ENCODE measurements at places on chromosomes 2 and 18.

DNA sequence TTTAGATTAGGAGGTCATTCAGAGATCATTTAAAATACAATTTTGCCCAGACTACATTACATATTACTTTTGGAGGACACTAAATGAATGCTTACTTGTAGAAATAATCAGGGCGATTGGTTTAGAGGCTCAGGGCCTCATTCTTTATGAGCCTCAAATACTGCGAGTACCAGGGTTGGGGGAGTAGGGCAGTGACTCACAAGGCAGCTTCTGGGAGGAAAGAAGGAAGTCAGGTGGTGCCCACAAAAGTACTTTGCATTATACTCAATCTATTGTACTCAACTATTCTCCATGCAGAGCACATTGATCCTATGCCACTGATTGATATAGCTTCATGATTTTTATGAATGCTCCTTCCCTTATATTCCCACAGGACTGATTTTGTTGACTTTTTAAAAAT lies 166.9 kb downstream of the SOCS6 start:
- no peak for DNase-seq

GRCh38 chr2:196168181-196168580 lies 3.2 kb downstream of the STK17B start:
- DNase-seq: no peak

DNA sequence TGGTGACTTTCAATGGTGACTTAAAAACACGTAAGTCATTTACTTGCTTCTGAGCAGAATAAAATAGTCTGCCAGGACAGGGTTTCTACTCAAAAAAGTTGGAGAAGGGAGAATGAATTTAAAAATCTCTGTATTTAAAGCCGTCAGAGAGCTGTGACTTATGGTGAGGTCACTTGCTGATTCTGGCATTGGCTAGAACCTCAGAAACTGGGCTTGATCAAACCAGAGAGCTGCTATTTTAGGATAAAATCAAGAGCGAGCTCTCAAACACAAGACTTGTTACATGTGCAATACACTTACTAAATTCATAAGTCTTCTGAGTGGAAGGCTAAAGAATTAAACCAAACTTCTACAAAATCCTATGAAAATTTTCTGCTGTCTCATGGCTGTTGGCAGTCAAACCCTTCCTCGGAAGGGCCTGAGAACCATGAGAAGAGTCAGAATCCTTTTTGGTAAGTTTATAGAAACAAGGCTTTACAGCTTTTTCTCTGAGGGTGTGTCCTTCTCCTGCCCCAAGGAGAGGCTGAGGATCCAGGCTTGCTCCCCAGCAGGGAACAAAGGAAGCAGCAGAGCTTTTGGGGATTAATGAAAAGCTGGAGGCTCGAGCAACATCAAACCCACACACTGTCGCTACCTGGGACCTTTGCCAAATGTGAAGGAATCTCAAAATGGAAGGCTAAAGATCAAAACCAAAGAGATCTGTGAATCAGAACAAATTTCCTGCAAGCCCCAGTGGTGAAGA lies 816.4 kb downstream of the SOCS6 start:
- no peak for DNase-seq

DNA sequence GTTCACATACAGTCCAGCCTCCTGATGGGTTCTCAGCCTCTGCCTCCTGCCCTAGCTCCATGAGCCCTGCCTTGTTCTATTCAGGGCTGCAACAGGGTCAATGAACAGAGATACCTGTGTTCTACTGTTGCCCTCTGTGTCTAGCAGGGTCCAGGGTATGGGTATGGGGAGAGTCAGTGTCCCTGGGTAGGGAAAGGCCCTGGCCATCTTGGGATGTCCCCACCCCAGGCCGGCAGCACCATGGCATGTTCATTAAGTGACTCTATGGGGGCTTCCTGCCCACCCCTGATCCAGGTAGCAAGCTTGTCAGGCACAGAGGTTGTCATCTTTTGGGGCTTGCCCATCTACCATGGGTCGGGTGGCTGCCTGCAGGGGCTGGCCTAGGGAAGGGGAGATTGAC lies 13.5 kb downstream of the PDE11A start:
- DNase-seq: no peak
